NCI-H460 (cell line): ENCODE measurements at places on chromosomes 2 and 18. TPM values are rescaled to one million over a fixed set of nuclear protein-coding genes. Genes with fewer than 3 reads are reported as not detected.

GRCh38 chr2:83162421-83162820, 1296.7 kb downstream of the SUCLG1 start:
- DNase-seq: no peak

DNA sequence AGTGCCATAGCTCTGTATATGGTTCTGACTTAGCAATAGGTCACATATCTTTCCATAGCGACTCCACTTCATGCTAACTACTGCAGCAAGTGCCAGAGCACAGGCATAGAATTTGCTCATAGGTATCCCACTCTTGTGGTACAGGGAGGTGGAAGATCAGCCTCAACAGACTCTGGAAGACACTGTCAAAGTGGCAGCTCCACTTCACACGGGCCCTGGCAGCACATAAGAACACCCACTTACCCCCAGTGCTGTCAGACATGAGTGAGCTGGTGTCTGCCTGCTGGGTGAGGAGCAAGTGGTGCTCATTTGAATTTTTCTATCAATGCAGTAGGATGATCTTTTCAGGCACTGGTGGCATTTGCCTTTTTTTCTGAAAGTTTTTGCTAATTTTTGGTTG, 48.6 kb downstream of the BCL2L11 start:
- no peak for DNase-seq

DNA sequence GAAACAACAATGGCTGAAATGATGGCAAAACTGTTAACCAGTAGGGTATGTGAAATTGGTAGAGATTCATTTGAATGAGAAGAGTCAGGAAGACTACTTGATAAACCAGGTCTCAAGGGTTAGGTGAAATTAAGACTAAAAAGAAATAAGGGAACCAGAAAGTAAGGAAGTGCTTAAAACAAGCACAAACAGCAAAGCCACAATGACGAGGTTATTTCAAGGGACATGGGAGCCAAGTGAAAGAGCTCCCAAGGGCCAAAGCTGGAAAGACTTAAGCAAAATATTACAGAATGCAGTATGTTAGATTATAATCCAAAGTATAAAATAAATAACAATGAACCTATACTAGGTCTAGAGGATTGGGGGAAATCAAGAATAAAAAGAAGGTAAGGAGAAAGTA, 19.3 kb upstream of the CD302 start:
- no peak for DNase-seq

Gene DNER
- total RNA-seq: 107 and 111 TPM in 2 replicates

Gene MDH1B
- total RNA-seq: 0.35 and 0.64 TPM in 2 replicates

Gene SH3BP4
- total RNA-seq: 28.2 and 36.9 TPM in 2 replicates

Gene PPP4R1
- total RNA-seq: 30.6 and 35.5 TPM in 2 replicates
